ENCODE measurements at places on chromosomes 3 and 15. TPM values are rescaled to one million over a fixed set of nuclear protein-coding genes. Genes with fewer than 3 reads are reported as not detected.

GRCh38 chr15:40286794-40287193, 3.9 kb upstream of the ANKRD63 start:
- peaks cover 4% of the 10 kb centered on the region for H3K27me3 ChIP-seq
- peaks cover 6% of the 10 kb centered on the region for H3K36me3 ChIP-seq
- DNase-seq, result no peak
- no peak overlapping the region for H3K27ac ChIP-seq
- H3K4me3 ChIP-seq, result no peak overlapping the region
- no peaks in the 10 kb centered on the region for H3K4me1 ChIP-seq

DNA sequence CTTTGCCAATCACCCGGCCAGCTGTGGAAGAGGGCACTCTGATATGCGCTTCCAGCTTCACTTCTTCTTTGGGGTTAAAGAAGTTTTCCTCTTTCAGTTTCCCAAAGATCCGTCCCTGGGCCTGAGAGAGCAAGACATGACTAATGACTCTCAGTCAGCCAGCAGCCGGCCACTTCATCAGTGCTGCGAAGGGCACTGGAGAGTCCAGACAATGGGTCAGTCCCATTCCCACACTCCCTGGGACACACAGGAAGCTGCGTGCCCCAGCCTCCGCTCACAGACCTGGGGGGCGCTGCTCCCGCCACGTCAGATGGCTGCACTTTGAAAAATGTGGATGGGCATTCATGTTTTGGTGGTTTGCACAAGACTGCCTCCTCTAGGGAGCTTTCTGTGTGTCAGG, 63.3 kb downstream of the SENP2 start:
- H3K27ac ChIP-seq, result no peak overlapping the region
- DNase-seq, result no peak
- H3K4me3 ChIP-seq, result no peak overlapping the region
- H3K4me1 ChIP-seq, result no peaks in the 10 kb centered on the region
- H3K27me3 ChIP-seq, result peaks cover 6% of the 10 kb centered on the region

- H3K4me1 ChIP-seq, result no peaks in the 10 kb centered on the region
- H3K36me3 ChIP-seq, result peaks cover 34% of the 10 kb centered on the region
- no peaks in the 10 kb centered on the region for H3K27me3 ChIP-seq
- H3K27ac ChIP-seq, result no peak overlapping the region
Measured at GRCh38 chr3:114034211-114034610, 22.1 kb downstream of the CCDC191 start.

DNA sequence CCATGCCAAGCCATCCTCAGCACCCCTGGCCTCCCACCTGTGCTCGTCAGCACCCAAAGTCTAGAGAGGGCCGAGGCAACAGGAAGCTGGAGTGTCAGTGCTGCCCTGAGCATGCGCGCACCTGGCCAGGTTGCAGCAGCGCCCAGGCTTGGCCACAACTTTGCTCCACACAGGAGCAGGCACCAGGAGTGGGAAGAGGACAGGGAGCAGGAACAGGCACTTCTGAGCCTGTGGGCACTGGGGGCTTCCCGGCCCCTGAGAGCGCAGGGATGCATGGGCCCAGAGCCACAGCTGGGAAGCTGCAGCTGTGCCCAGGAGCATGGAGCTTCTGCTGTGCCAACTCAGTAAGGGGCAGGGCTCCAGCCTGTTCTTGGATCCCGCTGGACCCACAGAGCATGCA, 471.5 kb upstream of the WNT5A start:
- H3K4me3 ChIP-seq, result no peak overlapping the region
- no peak for DNase-seq
- H3K36me3 ChIP-seq, result no peaks in the 10 kb centered on the region
- no peaks in the 10 kb centered on the region for H3K27me3 ChIP-seq
- H3K4me1 ChIP-seq, result no peaks in the 10 kb centered on the region

The CCR1 gene
- polyA plus RNA-seq, result 11.5 TPM

DNA sequence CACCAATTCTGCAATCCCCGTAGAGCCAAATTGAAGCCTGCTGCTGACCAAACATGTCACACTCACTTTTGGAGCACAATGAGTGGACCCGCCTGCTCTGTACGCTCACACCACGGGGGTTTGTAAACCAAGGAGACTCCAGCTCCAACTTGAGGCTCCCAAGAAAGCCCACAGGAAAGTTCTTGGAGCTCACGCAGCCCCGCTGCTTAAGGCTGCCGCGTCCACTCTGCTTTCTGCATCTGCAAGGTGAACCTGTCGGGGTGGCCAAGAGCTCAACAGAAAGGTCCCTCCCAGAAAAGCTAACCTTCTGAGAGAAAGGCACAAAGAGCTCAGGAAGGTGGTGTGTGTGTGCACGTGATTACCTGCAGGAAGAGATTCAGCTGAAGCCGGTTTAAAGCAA, 94.9 kb downstream of the PCSK6 start:
- DNase-seq, result no peak
- peak overlapping the region; percentile 30 for H3K4me3 ChIP-seq
- H3K27me3 ChIP-seq, result peaks cover 2% of the 10 kb centered on the region
- peaks cover 12% of the 10 kb centered on the region for H3K4me1 ChIP-seq

The PTPN9 gene
- 31.2 TPM for polyA plus RNA-seq
